ENCODE measurements at places on chromosomes 11 and 22.

DNA sequence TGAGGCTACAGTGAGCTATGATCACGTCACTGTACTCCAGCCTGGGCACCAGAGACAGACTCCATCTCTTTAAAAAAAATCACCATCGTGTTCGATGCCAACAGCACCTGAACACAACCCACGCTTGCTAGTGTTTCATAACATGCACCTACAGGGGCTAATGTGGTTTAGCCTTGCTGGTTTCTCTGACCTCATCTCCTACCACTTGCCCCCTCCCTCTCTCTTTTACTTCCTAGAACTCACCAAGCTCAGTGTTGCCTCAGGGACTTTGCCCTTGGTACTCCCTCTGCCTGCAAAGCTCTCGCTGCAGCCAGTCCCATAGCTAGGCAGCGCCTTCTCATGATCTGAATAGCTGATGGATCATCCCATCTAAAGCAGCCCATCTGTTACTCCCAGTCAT lies 99.8 kb downstream of the FBXO7 start:
- DNase-seq: no peak

- DNase-seq: no peak
Observed at GRCh38 chr11:113695207-113695606, 10.9 kb downstream of the TMPRSS5 start.

DNA sequence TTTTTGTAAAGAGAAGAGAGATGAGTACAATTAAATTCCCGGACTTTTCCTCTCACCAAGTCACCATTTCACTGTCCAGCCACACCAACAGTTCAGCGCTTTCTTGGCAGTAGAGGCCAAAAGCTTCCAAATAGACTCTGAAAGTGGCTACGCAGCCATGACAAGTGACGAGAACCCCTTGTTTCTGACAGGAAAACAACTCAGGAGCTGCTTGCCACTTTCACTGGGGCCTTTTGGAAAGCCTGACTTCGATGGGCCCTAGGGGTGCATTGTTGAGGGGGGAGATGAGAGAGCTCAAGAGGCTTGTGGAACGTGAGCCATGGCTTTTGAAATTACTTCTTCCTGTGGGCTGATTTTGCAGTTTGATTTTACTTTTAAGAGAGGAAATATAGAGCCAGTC lies 422.1 kb upstream of the FAT3 start:
- no peak for DNase-seq

GRCh38 chr22:49751966-49752597 lies 75.6 kb downstream of the BRD1 start:
- DNase-seq: no peak

- no peak for DNase-seq
Observed at GRCh38 chr11:46397526-46397925, 6.0 kb upstream of the CHRM4 start.

DNA sequence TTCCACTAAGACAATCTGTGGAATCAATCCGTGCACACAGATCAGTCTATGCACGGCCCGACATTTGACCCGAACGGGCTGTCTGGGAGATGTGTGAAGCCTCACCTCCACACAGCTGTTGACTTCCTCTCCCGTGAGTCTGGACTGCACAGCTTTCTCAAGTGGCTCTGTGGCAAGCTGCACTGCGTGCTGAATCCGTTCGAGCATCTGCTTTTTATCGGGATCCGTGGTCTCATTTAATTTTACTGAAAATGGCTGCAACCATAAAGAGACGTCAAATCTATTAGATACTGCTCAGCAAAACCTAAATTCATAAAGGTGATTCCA lies 19.3 kb downstream of the CARS1 start:
- no peak for DNase-seq

GRCh38 chr11:64229090-64229743 lies 1.1 kb upstream of the DNAJC4 start:
- no peak for DNase-seq

DNA sequence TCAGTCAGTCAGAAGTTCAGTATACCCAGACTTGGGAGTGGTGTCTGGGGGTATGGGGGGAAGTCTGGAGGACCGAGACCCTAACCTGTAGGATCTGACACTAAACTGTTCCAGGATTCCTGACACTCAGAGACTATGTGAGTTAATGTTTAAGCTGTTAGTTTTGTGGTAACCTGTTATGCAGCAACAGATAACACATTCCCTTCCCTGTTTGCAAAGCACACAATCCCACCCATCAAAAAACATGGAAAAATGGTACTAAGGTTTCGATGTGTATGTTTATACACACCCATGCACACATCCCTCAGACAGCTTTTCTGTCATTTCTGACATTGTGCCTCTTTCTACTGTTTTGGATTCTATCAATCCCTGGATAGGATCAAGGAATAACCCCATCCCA lies 27.6 kb downstream of the ZNF280B start:
- DNase-seq: no peak

DNA sequence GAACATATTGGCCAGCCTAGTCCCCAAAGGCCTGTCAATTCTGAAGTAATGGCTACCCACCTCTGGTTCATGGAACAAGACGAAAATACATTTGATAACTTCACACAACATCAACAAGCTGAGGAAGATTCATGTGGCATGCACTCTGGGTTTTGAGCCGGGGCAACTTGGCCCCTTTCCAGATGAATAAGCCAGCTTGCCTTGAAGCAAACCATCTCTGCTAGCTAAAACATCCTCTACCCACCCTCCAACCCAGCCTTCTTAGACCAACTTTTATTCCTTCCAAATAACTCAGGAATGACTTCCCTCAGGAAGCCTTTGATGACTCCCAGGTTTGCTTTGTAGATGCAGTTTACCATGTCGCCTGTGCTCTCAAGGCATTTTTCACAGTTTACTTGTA lies 94.4 kb downstream of the SLC1A2 start:
- no peak for DNase-seq

DNA sequence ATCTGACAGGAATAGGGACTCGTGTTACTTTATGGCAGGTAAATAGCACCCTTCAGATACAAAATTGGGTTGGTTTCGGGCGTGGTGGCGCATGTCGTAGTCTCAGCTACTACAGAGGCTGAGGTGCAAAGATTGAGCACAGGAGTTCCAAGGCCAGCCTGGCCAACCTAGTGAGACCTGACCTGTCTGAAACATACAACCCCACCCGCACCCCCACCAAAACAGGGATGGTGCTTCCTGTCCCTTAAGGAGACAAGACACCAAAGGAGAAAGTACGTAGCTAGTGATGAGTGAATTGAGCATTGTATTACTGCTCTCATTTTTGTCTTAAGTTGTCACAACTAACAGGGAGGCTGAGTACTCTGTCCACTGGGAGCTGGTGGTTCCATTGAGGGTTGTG lies 14.1 kb downstream of the RBM4 start:
- no peak for DNase-seq

GRCh38 chr11:117871784-117872183 lies 4.7 kb downstream of the FXYD6 start:
- no peak for DNase-seq

DNA sequence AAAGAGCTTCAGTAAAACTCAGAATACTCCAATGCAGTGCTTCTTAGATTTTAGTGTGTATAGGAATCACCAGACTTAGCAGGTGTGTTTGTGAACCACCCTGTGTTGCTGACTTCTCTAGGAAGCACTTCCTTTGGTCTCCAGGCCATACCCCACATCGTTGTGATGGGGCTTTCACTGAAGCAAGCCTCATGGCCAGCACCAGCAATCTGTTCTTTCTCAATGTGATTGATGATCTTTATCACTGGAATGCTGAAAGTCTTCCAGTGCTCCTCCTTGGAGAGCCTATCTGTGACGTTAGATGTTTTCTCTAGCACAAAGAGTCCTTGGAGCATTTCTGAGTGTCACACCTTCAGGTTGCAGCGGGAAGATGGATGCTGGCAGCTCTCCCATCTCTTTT lies 280.5 kb downstream of the DDX10 start:
- no peak for DNase-seq

GRCh38 chr11:94629741-94630140 lies 62.6 kb downstream of the PIWIL4 start:
- no peak for DNase-seq

GRCh38 chr11:100808904-100809491 lies 121.9 kb downstream of the ARHGAP42 start:
- DNase-seq: no peak

DNA sequence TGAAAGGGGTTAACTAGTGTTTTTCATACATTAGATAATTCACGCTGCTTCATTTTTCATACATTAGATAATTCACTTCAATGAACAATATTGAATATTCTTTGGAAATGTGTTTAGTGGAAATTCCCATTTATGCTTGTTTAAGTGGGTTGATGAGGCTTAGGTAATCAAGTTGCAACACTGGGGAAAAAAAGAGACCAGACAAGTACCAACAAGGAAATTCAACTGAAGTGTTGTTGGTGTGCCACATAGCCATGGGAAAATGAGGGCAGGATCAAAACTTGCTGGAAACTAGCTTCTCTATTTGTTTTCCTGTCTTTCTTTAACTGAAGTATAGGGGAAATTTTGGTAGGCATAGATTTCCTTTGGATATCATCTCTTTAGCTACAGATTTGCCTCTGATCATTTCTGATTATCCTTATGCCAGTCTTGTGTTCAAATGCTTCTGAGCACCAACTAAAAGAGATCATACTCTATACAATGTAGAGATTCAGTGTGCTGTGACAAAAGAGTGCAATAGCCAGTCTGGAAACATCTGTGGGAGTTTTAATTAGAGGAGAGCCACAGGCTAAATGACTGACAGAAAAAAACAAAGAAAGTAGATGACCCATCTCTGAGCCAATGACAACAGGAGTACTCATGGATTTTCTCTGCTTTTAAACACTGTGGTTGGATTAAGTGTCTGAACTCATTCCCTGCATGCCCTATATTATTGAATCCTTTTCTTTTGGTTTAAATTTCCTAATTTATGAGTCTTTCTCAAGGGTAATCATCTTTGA lies 67.6 kb upstream of the CTSC start:
- DNase-seq: no peak

DNA sequence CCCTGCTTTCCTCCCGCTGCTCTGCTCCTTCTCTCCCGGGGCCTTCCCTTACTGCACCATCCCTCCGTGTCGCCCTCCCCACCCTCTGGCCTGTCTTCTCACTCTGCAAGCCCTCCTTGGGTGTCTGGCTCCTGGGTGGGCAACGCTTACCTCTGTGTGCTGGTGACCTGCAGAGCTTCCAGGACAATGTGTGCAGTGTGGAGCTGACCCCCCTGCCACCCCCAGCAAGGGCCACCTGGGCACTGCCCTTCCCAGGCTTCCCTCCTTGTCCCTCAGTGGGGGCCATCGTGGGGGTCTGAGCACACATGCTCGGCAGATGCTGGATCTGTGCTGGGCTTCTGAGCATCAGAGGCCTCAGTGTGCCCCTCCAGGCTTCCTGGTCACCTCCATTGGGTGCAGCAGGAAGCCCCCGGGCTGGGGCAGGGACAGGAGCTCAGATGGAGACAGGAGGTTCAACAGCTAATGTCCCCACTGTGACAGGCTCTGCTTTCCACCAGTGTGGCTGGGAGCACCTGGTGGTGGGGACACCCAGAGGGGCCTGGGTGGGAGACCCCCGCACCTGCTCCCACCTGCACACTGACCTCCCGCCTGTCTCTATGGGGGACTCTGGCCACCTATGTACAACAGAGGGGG lies 7.8 kb upstream of the BRSK2 start:
- DNase-seq: no peak

DNA sequence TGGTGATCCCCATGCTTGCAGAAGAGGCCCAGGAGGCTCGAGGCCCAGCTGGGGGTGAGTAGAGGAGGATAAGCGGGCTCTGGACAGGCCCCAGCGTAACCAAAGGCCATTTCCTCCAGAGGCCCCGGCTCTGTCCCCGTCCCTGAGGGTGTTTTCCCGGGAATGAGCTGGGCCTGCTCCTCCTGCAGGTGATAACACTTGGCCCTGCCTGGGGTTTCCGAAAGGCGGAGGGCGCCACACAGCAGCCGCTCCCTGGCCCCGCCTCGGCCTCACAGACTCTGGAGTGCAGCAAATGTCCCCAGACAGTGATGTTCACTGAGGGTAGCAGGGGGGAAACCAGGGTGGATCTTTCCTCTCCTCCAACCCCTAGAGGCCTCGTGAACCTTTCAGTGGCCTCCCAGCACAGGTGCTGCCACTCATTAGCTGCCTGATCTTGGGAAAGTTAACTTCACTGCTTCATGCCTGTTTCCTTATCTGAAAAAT lies 10.5 kb upstream of the MGAT3 start:
- no peak for DNase-seq

DNA sequence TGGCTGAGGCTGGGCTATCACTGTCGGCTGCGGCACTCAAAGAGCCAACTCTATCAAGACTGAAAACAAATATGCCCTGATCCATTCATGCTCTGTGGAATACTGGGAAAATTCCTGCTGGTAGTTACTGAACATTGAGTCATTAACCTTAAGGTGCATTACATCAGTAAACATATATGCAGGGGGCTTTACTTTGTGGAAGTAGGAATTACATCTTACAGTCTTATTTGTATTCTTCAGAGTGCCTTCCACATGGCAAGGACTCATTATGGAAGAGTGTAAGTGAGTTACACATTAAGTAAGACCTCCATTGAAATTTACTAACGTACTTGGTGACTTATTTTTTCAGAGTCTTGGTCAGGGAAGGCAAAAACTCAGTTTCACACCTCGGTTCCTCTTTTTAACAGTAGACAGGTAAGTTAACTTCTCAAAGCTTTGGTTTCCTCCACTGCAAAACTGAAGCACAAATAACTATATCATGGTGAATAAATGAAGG lies 4.5 kb downstream of the OR5B21 start:
- peak; percentile 24 for DNase-seq

- DNase-seq: no peak
Observed at GRCh38 chr11:132158696-132159095, 788.3 kb downstream of the NTM start.

DNA sequence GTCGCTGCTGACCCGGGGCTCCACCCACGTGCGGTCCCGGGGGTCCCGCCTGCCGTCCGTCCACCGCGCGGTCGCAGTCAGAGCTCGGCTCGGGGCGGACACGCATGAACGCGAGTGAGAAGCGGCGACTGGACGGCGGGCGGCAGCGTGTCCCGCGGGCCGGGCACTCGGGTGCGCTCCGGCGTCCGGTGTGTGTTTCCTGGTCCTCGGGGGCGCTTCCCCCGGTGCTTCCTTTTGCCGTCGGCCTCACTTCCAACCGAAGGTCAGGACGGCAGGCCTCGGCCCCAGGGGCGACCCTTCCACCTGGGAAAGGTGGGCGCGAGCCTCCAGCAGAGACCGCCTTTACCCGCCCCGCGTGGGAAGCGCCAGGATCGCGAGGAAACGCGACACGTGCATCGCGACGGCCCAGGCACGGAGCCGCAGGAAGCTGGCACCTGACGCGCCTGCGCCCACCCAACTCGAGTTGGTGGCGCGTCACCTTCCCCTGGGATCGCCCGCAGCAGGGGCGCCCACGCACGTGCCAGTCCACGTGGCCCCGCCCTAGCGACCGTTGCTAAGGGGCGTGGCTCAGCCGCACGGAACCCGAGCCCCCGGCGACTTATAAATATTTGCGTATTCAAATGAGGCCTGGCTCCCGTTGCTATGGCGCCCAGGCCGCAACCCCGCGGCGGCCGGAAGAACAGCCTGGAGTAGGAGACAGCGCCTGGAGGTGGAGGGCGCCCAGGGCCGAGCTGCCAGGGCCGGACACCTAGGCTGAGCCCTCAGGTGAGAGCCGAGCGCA lies at the start of gene LRRC56:
Gene LRRC56 (plus strand): TSS at position 687 of the 781 bp plus-strand sequence. CDS start 3,158 bp downstream, outside the sequence.
- DNase-seq: peak; percentile 99

Data from GM19239 (cell line).